Activated naive CD8-positive, alpha-beta T cell treated with anti-CD3 and anti-CD28 coated beads, Interleukin-2, amount 50 U/mL, for 24 hours (primary cell): ENCODE measurements at places on chromosomes 5 and 9.

- no peak for DNase-seq
Measured at GRCh38 chr9:35396560-35397215, 93.2 kb upstream of the RUSC2 start.

- DNase-seq, result peak; percentile 58
Measured at GRCh38 chr5:150129813-150130492, 25.7 kb downstream of the PDGFRB start.

- DNase-seq, result no peak
Measured at GRCh38 chr5:142944140-142944539, 174.0 kb downstream of the ARHGAP26 start.

DNA sequence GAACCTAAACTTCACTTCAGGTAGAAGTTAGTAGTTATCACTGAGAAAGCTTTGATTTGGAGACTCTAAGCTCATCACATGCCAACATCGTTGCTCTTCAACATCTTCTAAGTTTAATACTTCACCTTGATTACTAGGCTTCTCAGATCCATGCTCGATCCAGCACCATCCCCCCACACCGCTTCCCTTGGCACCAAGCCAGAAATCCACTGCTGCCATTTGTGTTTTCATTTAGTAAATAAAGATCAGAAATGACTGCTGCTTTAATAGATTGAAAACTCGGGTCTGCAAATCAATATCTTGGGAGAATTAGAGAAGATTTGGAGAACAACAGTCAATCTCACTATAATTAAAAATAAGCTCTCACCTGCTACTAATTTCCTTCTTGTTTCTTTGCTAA, 214.7 kb upstream of the NR4A3 start:
- DNase-seq, result no peak

GRCh38 chr5:144369006-144369405, 198.3 kb downstream of the KCTD16 start:
- DNase-seq, result no peak

DNA sequence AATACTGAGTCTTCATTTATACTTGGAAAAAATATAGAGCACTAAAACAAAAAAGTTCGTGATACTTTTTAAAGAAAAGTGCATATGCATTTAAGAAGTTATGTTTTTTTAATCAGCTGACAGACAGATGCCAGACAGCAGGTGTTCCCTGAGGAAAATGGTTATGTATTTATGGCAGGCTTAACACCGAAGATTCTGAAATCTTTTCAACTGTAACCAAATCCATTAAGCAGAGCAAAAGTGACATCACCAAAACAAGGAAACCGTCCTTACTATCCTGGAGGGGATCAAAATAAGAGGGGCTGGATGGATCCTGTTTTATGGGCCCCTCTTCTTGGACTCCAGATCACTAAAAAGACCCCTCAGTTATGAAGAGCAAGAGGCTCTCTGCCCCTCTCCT, 404.9 kb upstream of the ADAMTS16 start:
- DNase-seq, result no peak

DNA sequence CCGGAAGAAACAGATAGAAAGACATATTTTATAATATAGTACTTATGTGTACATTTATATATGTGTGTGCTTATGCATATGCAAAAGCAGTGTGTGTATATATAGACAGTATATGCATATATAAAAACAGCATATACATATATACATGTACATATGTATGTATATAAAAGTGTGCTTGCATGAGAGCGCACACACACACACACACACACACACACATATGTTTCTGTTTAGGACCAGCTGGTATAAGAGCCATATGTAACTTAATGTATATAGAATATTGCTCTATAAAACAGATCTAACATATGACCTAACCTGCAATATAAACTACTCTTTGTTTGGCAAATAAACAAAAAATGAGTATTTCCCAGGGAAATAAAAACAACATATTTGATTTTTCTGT, 65.1 kb upstream of the CDH9 start:
- no peak for DNase-seq

GRCh38 chr9:79641070-79641469, 69.3 kb downstream of the TLE4 start:
- no peak for DNase-seq

- no peak for DNase-seq
Measured at GRCh38 chr5:122267185-122267584, 44.9 kb upstream of the SNCAIP start.

DNA sequence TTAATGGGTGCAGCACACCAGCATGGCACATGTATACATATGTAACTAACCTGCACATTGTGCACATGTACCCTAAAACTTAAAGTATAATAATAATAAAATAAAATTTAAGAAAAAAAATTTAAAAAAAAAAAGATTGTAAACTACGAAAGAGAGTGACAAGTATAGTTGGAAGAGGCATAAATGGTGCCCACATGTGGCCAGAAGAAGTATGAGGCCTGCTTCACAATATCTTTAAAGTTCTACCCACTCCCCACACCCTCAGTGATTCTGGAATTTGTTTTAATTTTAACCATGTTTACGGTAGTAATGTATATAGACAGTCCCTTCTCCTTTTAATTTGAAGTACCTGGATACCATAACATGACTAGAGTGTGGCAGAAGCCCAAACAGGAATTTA, 172.7 kb downstream of the CHSY3 start:
- no peak for DNase-seq

- no peak for DNase-seq
Measured at GRCh38 chr5:54205453-54205852, 104.9 kb downstream of the ARL15 start.

DNA sequence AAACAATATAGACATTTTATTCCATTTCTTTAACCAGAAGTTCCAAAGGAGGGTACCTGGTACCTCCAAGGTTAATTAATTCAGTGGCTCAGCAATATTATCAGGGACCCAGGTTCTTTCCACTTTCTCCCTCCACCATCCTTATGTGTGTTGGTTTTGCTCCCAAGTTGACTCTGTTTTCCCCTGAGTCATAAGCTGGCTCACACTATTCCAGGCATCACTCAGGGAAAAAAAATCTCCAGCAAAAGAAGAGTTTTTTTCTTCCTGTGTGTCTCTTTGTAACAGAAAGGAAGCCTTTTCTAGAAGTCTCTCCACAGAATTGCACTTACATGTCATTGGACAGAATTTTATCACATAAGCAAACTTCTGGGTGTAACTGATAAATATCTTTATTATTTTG, 31.2 kb upstream of the GALNT10 start:
- no peak for DNase-seq

DNA sequence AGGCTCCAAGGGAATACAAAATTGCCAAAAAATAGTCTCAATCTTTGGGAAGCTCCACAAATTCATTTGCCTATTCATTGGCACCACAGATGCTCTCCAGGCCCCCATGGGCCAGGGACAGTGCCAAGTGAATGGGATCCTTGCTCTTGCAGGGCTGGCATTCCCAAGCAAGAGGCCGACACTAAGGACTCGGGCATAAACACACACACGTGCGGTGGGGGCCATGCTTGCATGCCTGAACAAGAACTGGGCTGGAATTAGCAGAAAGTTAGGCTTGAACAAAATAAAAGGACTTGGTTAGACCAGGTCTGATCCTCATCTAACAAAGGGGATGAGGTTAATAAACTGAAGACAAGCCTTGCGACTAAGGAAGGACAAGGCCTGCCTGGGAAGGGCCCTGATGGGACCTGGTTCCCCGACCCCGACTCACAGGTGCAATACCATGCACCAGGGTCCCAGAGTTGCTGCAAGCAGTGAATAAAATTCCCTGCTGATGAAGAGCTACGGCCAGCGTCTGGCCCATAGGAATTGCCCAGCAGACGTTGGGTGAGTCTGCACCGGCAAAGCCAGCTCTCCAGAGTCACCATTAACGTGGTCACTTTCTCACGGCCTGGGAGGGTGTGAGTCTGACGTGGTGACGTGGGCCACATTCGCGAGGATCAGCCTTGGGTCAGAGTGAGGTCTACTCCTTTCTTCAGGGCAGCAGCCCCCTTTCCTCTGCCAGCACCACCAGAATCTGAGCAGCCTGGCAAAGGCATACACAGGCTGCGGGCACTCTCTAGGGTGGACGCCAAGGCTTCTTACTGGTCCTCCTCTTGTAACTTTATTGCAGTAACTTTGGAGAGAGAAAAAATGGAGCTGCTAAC, 77.4 kb upstream of the FCN1 start:
- DNase-seq, result no peak

DNA sequence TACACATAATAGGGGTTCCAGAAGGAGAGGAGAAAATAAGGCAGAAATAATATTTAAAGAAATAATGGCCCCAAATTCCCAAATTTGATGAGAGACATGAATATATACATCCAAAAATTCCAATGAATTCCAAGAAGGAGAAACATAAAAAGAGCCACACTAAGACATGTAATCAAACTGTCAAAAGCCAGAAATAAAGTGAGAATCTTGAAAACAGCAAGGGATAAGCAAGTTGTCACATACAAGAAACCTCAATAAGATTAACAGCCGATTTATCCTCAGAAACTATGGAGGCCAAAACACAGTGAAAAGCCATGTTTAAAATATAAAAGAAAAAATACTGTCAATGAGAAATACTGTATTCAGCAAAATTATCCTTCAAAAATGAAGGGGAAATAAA, 14.5 kb downstream of the CATSPER3 start:
- no peak for DNase-seq

- no peak for DNase-seq
Measured at GRCh38 chr9:3088219-3088618, 244.3 kb upstream of the PUM3 start.

GRCh38 chr9:19032406-19032805, 603 bp downstream of the SAXO1 start:
- DNase-seq, result no peak

DNA sequence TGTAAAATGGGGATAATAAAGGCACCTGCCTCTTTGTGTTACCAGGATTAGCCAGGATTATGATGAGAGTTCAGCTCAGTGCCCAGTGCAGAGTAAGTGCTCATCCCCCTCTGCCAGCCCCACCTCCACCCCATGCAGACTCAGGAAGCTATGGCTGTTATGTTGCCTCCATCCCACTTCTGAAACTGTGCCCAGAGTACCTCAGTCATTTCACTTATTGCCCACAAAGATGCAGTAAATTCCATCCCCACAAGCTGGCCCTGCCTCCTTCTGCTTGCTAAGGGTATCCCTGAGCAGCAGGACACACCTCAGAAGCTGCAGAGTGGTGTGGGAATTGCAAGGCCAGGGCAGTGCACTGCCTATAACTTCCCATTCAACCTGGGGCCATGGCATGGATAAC, 415.1 kb downstream of the SPOCK1 start:
- DNase-seq, result no peak

GRCh38 chr9:107251756-107252322, 31.2 kb upstream of the RAD23B start:
- no peak for DNase-seq

DNA sequence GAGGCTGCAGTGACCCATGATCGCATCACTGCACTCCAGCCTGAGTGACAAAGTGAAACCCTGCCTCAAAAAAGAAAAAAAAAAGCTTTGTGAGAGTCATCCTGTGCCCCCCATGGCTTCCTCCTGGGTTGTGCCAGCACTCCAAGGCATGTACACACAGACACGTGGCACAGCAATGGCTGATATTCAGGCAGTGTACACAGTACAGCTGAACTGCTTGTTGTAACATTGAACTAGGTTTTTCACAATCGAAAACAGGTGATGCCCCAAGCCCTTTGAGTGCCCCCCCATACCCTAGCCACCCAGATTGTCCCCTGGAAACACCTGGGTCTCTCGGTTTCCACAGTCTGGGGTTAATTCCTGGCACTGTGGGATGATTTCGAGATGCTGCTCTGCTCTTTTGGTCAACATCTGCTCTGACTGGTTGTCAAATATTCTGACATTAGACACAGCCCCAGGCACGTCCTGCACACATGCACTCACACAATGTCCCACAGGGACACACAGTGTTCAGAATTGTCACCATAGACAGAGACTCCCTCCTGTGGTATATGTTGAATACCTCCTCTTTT, 9.2 kb downstream of the SPINK4 start:
- no peak for DNase-seq

GRCh38 chr9:85430659-85431338, 311.0 kb downstream of the AGTPBP1 start:
- DNase-seq, result no peak

DNA sequence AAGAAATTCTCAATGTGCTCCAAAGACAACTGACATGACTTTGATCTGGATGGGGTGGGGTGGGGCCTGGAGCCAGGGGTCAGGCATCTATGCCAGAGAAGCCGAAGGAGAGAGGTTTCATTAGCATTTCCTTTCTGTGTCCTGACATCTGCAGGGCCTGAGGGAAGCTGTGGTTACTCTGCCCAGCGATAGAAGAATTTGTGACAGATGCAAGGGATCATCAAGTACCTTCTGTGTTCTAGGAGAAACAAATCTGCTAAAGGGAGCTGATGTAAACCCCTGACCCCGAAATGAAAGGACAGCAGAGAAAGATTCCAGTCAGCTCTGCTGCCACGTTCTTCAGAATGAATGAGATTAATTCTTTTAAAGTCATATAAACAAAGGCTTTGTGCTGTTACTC, 335.7 kb downstream of the PRELID2 start:
- DNase-seq, result no peak

- DNase-seq, result no peak
Measured at GRCh38 chr5:72281764-72282499, 38.1 kb downstream of the MRPS27 start.

DNA sequence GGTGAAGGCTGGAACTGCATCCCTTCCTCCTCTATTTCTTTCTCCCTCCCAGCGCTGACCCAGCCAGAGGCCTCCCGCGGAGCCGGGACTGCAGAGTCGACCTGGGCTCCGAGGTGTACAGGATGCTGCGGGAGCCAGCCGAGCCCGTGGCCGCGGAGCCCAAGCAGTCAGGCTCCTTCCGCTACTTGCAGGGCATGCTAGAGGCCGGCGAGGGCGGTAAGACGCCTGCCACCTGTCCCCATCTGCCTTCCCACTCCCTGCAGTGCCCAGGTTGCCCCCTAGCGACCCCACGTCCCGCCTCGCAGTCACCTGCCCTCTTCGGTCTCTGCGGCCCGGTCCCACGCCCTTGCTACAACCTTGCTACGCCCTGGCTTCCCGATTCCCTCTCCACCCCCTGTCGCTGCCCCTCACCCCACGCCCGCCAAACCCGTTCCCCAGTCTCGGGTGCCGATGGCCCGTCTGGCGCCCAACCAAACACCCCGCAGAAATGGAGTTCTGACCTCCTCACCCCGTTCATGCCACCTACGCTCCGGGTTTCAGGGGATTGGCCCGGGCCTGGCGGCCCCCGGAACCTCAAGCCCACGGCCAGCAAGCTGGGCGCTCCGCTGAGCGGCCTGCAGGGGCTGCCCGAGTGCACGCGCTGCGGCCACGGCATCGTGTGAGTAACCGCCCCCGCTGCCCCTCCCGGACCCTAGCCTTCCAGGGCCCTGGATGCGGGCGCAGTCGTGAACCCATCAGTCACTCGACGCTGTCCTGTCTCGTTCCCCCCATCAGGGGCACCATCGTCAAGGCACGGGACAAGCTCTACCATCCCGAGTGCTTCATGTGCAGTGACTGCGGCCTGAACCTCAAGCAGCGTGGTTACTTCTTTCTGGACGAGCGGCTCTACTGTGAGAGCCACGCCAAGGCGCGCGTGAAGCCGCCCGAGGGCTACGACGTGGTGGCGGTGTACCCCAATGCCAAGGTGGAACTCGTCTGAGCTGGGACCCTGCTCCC, 14.1 kb downstream of the PDLIM4 start:
- no peak for DNase-seq

GRCh38 chr9:113290052-113290607, 13.0 kb downstream of the RNF183 start:
- no peak for DNase-seq
